Pancreas (tissue), 10 donors: ENCODE measurements at places on chromosomes 16 and 17.

DNA sequence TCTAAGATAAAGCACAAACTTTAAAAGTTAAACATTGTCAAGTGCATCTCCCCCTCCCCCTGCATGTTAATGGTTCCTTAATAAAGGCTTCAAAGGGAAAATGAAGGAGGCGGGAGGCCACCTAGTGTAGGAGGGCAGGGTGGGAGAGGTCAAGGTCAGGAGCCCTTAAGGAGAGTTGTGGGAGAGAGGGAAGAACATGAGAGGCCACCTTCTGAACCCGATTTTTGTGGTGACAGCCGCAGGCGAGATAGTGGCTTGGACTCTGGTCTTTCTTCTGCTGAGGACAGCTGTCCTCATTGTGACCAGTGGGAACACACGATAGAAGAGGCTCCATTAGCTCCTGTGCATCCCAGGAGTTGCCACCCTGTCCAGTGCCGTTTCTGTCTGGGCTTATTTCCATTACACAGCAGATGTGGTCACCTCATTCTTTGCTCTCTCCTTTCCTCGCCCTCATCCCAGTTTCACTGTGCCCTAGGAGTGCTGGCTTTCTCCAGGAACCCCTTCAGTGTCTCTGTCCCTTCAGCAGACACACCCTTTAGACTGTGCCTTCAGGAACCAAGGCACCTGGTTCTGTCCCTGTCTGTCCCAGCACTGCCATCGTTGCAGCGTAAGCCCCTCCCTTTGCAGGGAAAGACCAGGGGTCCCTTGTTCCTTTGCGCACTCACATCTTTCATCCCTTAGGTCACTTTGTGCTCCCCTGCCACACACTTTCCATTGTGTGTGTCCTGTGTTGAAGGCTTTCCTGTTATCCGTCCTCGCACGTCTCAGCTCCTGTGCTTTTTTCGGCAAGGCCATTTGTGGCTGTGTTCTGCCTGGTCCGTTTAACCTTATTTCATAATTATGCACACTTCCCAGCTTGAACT lies 7.5 kb downstream of the SEC14L1 start:
- no peak for DNase-seq

GRCh38 chr17:30243002-30243401 lies 7.5 kb upstream of the SLC6A4 start:
- no peak for DNase-seq

- no peak for DNase-seq
These were observed 3.2 kb downstream of the ZNF500 start for GRCh38 chr16:4763791-4764190.

DNA sequence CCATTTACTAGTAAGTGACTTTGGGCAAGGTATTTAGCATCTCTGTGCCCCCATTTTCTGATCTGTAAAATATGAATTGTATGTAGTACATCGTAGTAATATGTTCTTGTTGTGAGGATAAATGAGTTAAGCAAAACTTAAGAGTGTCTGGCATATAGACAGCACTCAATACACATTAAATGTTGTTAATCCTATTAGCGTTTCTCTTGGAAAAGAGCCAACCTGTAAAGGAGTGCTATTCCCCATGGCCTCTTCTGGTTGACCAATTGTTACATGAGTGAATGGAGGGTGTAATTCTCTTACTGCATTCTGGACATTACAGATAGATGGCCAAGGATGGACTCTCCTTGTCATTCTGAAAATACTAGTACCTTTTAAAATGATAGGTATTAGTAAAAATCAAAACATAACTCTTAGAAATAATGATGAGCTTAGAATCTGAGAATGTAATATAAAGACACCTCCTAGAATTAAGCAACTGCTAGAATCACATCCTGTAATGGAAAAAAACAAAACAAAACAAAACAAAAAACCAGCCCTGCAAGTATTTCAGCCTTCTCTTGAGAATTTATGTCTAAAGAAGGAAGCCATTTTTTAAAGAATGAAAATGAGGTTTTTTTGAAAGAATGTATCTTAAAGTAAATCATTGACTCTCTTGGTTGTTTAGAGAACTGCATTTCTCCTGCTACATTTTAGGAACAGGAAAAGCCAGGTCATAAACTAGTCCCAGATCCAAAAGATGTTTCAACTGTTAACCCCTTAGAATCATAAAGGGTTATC lies 30.5 kb downstream of the IQCK start:
- DNase-seq, result no peak
